NCI-H1105 (cell line): ENCODE measurements at places on chromosomes 11 and 22.
A peak's percentile ranks its signal among the peaks of the same experiment; 100 is the strongest.

GRCh38 chr11:58193391-58193790 is 4.5 kb downstream of the OR9Q2 start:
- DNase-seq = no peak

DNA sequence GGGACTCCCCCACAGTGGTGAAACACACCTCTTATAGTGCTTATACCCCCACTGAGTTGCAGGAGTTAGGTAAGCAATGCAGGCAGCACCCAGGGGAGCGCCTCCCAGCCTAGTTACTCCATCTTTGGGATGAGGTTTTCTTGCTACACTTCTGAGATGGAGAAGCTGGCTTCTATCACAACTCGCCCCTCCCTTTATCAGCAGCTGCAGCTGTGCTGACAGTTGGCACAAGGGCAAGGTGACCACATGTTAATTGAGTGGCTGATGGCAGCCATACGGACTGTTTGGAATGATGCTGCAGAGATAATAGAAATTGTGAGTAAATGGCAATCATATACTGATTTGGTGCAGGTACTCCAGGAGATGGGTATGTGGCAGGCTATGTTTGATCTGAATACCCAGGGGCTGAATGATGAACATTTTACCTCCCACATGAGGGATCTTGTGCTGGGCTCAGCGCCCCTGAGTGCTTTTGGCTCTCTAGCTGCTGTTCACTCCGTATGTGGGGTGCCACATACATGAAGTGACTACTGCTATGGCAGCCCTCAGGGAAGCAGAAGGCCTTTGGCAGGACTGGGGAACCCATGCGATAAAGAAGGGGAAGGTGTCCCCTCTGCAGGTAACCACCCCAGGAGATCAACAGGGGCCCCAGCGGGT is 29.2 kb upstream of the KCNA4 start:
- DNase-seq = no peak

GRCh38 chr11:119861160-119861559 is 132.2 kb upstream of the NECTIN1 start:
- no peak for DNase-seq

DNA sequence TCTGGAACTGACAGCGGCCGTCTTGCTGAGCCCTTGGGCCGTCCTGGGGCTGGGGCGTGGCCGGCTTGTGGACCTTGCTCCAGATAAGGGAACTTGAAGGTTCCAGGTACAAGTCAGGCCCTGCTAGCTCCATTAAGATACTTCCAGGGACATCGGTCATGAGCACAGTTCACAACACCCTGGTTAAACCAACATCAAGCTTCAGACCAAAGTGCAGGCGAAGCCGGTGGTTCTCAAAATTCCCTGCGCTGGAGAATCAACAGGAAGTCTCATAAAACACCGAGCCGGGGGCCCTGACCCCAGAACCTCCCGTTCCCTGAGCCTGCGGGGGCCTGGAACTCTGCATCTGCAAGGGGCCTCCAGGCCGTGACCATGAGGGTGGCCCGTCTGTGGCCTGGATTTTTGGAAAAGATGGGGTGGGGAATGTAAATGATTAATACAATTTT is 1043.8 kb downstream of the BRD1 start:
- DNase-seq = no peak

- no peak for DNase-seq
Observed at GRCh38 chr11:66559866-66560676, 8.3 kb downstream of the CTSF start.

DNA sequence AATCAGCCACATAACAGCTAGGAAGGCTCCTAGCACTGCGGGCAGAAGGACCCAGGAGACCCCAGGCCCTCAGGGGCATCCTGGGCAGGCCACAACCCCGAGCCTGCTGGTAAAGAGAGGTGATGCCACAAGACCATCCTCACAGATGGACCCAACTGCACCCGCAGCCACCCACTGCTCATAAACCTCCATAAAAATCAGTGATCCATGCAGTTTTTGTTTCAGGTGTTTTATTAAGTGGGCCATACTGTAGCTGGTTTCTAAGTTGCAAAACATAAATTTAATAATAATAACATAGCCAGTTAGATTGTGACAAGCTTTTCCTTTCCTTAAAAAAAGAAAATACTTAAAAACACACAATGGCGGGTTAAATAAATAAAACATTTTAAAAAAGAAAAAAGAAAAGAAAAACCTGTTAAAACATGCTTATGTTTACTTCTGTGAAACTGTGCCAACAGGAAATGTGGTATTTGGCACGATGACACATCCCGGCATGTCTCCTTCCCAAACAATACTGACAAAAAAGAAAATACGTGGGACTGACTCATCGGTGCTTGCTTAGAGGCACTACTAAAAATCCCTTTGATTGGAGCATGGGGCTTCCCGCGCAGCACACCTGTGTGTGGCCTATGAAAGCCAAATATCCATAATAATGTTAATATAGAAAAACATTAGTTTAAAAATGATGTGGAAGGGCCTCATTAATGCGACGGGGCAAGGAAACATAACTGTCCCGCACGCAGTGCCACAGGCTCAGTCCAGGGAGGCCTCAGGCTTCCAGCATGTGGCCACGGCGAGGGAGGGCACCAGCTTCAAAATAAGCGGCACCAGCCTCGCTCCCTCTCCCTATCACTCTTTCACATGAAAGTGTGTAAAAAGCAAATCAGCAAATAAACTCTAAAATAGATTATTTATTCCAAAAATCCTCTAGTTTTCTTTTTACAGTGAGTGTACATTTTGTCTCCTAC is 47.5 kb upstream of the SCUBE2 start:
- peak; percentile 85 for DNase-seq

- DNase-seq = no peak
Observed at GRCh38 chr11:19352072-19352770, 111.5 kb upstream of the E2F8 start.

- DNase-seq = no peak
Observed at GRCh38 chr11:66814678-66815077, 28.6 kb upstream of the RCE1 start.

- DNase-seq = no peak
Observed at GRCh38 chr11:12936200-12936599, 72.9 kb upstream of the RASSF10 start.

- DNase-seq = no peak
Observed at GRCh38 chr11:87431392-87431791, 393.7 kb downstream of the TMEM135 start.

DNA sequence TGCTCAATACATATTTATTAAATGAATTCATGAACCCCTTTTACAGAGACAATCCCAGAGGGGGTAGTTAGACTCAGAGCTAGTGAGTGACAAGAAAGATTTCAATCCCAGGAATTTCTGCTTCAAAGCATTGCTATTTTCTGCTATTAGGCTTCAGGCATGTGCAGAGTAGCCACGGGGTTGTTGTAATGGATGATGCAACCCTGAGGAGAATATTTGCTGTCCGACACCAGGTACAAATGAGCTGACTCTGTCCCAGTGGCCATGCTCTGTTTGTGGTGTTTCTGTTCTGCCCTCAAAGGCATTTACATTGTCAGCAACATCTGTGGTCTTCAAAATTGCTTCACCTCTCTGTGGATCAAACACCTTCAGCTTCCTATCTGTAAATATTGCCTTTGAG is 102.6 kb downstream of the CSNK2A3 start:
- DNase-seq = no peak

DNA sequence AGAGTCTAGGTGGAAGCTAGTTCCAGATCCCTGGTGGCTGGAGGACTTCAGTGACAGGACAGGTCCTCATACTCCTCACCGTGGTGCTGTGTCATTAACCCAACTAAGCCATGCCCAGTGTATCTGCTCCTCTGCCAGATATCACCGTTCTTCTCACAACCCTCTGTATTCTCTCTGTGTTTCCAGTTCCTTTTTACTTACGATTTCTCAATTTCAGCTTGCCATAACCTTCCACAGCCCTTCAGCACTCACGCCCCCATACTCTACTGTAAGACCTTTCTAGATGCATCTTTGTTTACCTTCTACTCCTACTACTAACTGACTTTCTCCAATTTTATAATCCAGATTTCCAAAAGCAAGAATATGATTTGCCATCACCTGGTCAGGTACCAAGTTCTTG is 26.1 kb upstream of the RIC3 start:
- no peak for DNase-seq

DNA sequence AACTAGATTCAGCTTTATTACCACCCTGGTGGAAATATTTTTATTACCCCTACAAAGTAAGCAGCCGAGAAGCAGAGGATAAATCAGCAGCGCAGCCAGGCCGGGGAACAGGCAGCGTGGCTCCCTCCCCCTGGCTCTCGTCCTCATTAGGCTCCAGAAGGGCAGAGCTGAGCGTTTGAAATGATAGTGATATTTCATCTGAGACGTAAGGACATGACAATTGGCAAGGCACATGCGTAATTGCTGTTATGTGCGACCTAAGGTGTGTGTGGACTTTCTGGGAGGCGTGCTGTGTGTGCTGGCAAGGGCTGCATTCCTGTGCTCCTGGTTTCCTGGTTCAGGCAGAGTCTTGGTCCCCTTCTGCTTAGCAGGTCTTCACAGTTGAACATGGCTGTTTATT is 247.8 kb downstream of the TBC1D22A start:
- no peak for DNase-seq

GRCh38 chr22:30238661-30239487 is 7.7 kb downstream of the LIF start:
- no peak for DNase-seq

- DNase-seq = no peak
Observed at GRCh38 chr22:22924369-22925145, 36.9 kb downstream of the IGLL5 start.

DNA sequence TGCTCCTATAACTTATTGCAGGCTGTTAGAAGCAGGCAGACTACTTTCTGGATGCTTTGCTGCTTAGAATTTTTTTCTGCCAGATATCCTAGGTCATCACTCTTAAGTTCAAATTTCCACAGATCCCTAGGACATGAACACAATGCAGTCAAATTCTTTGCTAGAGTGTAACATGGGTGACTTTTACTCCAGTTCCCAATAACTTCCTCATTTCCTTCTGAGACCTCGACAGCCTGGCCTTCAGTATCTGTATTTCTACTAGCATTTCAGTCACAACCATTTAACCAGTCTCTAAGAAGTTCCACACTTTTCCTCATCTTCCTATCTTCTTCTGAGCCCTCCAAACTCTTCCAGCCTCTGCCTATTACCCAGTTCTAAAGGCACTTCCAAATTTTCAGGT is 60.4 kb upstream of the ZBED5 start:
- DNase-seq = no peak

- DNase-seq = no peak
Observed at GRCh38 chr22:48181263-48181955, 1419.0 kb downstream of the TBC1D22A start.

DNA sequence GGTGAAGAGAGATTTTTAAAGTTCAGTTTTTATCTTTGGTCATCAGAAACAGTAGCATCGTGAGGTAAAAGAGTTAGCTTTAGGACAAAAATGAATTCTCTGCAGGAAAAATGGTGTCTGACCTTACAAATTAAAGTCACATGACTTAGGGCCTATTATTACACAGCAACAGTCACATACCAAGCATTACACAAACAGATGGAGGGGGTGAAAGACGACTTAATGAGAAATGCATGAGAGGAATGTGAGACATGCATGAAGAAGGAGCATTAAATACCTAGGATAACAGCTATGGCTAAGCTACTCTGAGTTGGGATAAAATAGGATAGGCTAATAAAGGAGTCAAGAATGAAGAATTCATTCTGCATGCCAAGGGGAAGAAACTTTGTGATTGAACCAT is 77.5 kb downstream of the BLID start:
- no peak for DNase-seq

DNA sequence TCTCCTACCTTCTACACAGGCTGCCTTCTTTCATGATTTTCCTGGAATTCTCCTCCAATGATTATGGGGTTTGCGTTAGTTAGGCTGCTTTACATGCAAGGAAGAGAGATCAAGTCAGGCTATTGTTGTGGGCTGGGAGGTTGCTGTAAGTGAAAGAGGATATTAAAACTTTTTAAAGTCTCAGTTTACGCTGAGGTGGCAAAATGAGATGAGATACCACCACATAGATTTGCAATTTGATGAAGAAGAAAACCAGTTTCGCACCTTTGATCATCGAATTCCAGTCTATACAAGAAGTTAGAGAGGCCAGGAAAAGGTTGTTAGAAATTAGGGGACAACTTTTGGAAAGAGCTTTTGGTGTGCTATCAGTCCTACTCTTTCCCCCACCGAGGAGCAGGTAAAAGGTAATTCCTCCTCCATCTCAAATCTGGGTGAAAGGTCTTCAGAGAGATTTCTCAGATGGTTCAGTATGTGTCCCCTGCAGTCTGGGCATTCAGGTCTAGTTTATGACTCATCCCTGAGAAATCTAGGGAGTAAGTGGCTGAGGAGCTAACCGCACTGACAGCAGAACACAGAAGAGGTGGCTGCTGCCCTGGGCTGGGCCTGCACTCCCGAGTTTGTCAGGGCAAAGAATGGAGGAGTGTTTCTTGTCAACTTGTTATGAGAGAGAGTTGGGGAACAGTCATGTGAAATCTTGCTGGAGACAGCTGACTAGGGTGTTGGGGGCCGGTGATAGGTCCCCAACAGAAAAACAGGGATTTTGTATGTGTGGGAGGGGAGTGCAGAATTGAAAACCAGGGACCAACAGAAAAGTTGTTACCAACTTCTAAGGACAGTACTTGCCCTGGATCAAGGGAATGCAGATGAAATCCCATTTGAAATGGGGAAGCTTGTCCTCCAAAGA is 34.7 kb downstream of the CCDC83 start:
- DNase-seq = no peak

GRCh38 chr11:19378814-19379213 is 138.1 kb upstream of the E2F8 start:
- DNase-seq = no peak

DNA sequence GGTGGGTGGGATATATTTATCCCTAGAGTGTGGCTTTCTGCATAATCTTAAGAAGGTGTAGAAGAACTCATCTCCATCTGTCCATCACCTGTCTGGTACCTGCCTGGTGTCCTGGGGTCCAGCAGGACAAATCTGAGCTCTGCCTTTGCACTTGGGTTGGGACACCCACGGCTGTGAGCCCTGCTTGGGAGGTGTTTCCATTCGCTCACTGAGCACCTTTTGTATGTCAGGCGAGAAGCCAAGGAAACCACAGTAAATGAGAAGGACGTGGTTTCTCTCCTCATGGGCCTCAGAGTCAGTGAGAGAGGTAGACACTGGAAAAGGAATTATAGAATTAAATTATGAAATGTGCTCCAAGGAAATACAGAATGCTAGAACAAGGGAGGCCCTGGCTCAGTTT is 555.9 kb downstream of the MIAT start:
- no peak for DNase-seq

DNA sequence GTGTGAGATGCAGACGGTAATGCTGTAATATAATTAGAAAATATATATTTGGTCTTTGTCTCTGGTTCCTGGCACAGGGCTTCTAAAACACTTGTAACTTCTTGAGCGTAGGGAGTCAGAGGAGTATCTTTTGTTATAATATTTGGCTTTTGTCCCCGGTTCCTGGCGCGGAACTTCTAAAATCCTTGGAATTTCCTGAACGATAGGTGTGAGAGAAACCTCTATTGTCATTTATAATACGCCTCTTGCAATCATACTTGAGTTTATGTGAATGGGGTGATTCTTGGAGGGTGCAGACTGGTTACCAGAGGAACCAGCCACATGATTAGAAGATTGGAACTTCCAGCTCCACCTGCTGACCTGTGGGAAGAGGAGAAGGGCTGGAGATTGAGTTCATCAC is 54.1 kb upstream of the ZBED5 start:
- no peak for DNase-seq

GRCh38 chr11:110098645-110099044 is 5.5 kb downstream of the ZC3H12C start:
- DNase-seq = no peak
